Activated naive CD8-positive, alpha-beta T cell treated with anti-CD3 and anti-CD28 coated beads, Interleukin-2, amount 10 ng/mL, durations not matched to agents 7 days and 5 days (primary cell): ENCODE measurements at places on chromosomes 16 and 17. TPM values are rescaled to one million over a fixed set of nuclear protein-coding genes. Genes with fewer than 3 reads are reported as not detected.

The GP1BA gene
- total RNA-seq: not detected

The NTN1 gene
- total RNA-seq: not detected

The STH gene
- not detected for total RNA-seq

The SLC9A5 gene
- total RNA-seq: 3.5 TPM

GRCh38 chr17:15006421-15007128 lies 258.6 kb downstream of the PMP22 start:
- no peak for DNase-seq
- no peaks in the 10 kb centered on the region for H3K4me1 ChIP-seq
- no peak overlapping the region for H3K4me3 ChIP-seq
- no peak overlapping the region for H3K27ac ChIP-seq
- H3K27me3 ChIP-seq: no peaks in the 10 kb centered on the region

GRCh38 chr17:30218799-30219198 lies 16.7 kb downstream of the SLC6A4 start:
- no peaks in the 10 kb centered on the region for H3K4me1 ChIP-seq
- H3K27ac ChIP-seq: no peak overlapping the region
- H3K27me3 ChIP-seq: peaks cover 2% of the 10 kb centered on the region
- no peak for DNase-seq

DNA sequence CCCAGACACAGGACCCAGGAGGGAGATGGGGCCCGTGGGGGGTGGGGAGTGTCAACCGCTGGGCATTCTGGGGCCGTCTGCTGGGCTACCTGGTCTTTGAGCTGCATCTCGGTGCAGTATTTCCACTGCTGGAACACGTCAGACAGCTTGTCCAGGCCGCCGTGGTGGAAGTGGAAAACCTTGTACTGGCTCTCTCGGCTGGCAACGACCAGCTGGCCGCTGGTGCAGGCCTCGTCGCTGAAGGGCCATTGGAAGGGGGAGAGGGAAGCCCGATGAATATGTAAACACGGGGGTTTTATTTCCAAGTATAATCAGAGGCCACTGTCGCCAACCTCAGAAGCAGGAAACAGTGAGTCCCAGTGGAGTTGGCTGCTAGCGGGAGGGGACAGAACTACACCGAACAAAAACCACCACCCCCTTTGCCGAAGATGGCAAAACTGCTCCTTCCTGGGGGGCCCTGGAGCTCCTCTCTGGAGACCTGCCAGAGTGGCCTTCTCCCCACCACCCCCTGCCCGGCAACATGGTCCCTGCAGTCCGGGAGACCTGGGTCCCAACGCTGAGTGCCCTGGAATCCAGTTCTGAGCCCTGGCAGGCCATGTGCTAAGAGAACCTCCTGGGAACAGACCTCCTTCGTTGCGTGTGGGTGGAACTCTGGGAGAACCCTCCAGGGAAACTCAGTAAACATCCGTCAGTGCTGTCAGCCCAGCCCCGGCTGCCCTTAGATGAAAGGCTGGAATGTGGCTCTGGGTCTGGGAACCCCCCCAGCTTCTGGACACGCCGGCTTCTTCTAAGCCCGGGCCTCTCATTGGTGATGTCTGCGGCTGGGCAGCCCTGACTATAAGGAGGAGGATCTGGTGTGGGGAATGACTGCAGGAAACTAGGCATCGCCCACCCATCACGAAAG lies 84.1 kb downstream of the TBC1D16 start:
- H3K27me3 ChIP-seq: peaks cover 2% of the 10 kb centered on the region
- no peaks in the 10 kb centered on the region for H3K36me3 ChIP-seq
- H3K4me1 ChIP-seq: no peaks in the 10 kb centered on the region
- no peak overlapping the region for H3K4me3 ChIP-seq
- DNase-seq: no peak

DNA sequence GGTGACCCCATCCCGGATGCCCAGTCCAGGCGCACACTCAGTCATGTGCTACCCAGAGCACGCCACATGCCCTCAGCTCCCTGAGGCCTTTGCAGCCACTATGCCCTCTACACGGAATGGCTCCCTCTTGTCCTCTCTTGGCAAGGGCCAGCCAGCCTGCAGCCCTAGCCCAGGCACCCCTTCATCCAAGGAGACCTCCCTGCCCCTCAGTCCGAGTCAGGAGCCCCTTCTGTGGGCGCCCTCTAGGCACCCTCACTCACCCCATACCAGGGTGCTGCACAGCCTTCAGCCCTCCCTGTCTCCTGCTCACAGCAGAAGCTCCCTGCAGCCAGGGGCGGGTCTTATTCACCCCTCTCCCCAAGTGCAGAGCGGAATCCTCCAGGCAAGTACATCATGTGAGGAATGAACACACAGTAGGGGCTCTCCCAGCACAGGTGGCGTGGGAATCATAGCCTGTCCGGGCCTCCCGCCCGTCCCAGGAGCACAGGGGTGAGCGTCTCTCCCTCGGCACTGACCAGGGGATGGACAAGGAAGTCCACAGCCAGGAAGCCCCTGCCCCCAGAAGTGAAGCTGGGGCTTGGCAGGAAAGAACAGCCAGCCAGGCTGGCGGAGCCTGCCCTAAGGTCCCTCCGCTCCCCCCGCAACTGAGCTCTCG lies 186.9 kb downstream of the RBFOX3 start:
- H3K27ac ChIP-seq: no peak overlapping the region
- no peaks in the 10 kb centered on the region for H3K36me3 ChIP-seq
- H3K4me3 ChIP-seq: no peak overlapping the region
- DNase-seq: no peak
- H3K4me1 ChIP-seq: no peaks in the 10 kb centered on the region

GRCh38 chr17:75084039-75084660 lies 3.6 kb upstream of the SLC16A5 start:
- peaks cover 19% of the 10 kb centered on the region for H3K4me1 ChIP-seq
- no peaks in the 10 kb centered on the region for H3K36me3 ChIP-seq
- peak overlapping the region; percentile 25 for H3K4me3 ChIP-seq
- DNase-seq: no peak
- H3K27ac ChIP-seq: peak overlapping the region; percentile 80
